Heart right ventricle (tissue), 16 donors: ENCODE measurements at places on chromosomes 11 and 22. TPM values are rescaled to one million over a fixed set of nuclear protein-coding genes. Genes with fewer than 3 reads are reported as not detected.

Gene ANKK1
- polyA plus RNA-seq = 0.37 TPM

Gene A4GALT
- polyA plus RNA-seq = 95.0 TPM

Gene ZNF74
- 2.5 TPM for polyA plus RNA-seq

Gene OR6A2
- polyA plus RNA-seq = not detected

- no peak overlapping the region for H3K4me3 ChIP-seq
- no peak for DNase-seq
- no peaks in the 10 kb centered on the region for H3K36me3 ChIP-seq
- H3K4me1 ChIP-seq = peaks cover 7% of the 10 kb centered on the region
- H3K27me3 ChIP-seq = no peaks in the 10 kb centered on the region
Measured at GRCh38 chr11:58493676-58494075, 14.2 kb downstream of the OR5B21 start.

- no peak overlapping the region for H3K4me3 ChIP-seq
- no peak for DNase-seq
- H3K27me3 ChIP-seq = no peaks in the 10 kb centered on the region
Measured at GRCh38 chr22:31223786-31224191, 11.7 kb downstream of the LIMK2 start.

DNA sequence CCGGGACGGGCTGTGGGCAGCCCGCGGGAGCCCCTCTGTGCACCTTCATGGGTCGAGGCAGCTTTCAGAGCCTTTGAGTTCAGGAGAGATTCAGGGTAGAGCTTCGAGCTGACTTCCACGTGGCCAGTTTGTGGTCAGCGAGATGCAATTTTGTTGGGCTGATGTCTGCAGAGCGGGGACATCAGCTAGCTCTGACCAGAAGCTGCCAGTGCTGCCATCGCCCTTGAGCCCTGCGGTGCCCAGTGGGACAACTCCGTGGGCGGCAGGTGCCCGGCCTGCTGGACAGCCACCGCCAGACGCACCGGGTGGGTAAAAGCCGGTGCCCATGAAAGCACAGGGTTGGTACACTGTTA lies 719 bp downstream of the TALDO1 start:
- peaks cover 35% of the 10 kb centered on the region for H3K4me1 ChIP-seq
- H3K36me3 ChIP-seq = no peaks in the 10 kb centered on the region
- peak overlapping the region; percentile 97 for H3K4me3 ChIP-seq
- H3K27me3 ChIP-seq = no peaks in the 10 kb centered on the region
- no peak for DNase-seq

DNA sequence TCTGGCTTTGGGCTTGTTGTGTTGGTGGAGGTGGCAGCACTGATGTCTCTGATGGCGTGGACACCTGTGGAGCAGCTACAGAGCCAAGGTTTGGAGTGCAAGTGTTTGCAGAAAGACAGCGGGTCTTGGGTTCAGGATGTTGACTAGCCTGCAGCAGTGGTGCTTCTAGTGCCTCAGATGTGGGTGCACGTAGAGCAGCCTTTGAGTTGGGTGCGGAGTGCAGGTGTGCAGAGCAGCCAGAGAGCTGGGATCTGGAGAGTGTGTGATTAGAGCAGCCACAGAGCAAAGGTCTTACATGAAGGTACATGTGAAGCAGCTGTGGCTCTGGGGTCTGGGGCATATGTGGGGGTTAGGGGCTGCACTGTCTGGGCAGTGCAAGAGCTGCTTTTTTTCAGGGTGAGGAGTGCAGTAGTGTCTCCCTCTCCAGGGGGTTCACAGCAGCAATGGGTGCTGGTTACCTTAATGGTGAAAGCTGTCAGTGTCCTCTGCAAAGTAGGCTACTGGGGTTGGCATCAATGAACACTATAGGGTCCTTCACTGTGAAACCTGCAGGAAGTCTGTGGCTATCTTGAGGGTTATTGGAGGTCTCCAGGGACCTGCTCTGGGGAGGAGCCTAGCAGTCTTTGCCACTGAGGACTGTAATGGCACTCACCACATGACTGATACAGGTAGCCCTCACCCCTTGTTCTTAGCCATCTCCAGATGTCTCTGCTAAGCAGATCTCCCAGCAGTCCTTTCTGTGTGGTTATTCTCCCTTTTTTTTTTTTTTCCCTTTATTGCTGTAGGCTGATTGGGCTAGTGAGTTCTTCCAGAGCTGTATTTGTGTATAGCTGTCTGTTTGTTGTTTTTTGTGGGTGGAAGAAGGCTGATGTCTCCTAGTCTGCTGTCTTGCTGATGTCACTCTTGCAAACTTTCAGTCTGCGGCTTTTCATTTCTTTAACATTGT lies 14.3 kb downstream of the BIRC2 start:
- peaks cover 14% of the 10 kb centered on the region for H3K4me1 ChIP-seq
- no peak overlapping the region for H3K27ac ChIP-seq
- no peaks in the 10 kb centered on the region for H3K27me3 ChIP-seq

- H3K36me3 ChIP-seq = no peaks in the 10 kb centered on the region
- H3K27me3 ChIP-seq = no peaks in the 10 kb centered on the region
- DNase-seq = no peak
- no peak overlapping the region for H3K27ac ChIP-seq
- H3K4me1 ChIP-seq = no peaks in the 10 kb centered on the region
Measured at GRCh38 chr11:79253280-79253679, 187.6 kb downstream of the TENM4 start.

GRCh38 chr11:66881927-66882452 lies 25.1 kb downstream of the LRFN4 start:
- no peaks in the 10 kb centered on the region for H3K36me3 ChIP-seq
- no peak overlapping the region for H3K27ac ChIP-seq
- no peaks in the 10 kb centered on the region for H3K4me1 ChIP-seq
- DNase-seq = no peak
- no peaks in the 10 kb centered on the region for H3K27me3 ChIP-seq
- no peak overlapping the region for H3K4me3 ChIP-seq
